ENCODE measurements at places on chromosomes 2 and 18. TPM values are rescaled to one million over a fixed set of nuclear protein-coding genes. Genes with fewer than 3 reads are reported as not detected.

GRCh38 chr2:27376866-27377617 is 3.5 kb downstream of the ZNF513 start:
- no peak for DNase-seq

- no peak for DNase-seq
Measured at GRCh38 chr2:72165792-72166191, 18.1 kb upstream of the CYP26B1 start.

- DNase-seq = no peak
Measured at GRCh38 chr18:51390702-51391101, 193.2 kb upstream of the MEX3C start.

GRCh38 chr18:10560452-10561045 is 34.7 kb downstream of the NAPG start:
- peak; percentile 64 for DNase-seq

DNA sequence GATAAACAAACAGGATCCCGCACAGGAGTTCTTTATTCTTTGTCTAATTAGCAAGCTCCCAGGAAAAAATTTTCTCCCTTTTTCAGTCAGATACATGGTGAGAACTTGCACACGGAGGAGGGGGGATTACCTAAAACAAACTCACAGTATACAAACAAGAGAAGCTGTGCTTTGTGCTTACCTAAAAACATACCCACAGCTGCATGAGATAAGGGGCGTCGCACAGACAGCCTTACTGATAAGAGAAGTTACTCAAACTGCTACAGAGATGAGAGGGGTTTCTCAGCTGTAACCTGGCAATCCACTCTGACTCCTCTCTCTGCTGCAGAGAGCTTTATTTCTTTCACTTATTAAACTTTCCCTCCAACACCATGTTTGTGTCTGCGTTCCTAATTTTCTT is 32.9 kb upstream of the ST3GAL5 start:
- no peak for DNase-seq

GRCh38 chr2:163210430-163210918 is 371.9 kb upstream of the KCNH7 start:
- no peak for DNase-seq

DNA sequence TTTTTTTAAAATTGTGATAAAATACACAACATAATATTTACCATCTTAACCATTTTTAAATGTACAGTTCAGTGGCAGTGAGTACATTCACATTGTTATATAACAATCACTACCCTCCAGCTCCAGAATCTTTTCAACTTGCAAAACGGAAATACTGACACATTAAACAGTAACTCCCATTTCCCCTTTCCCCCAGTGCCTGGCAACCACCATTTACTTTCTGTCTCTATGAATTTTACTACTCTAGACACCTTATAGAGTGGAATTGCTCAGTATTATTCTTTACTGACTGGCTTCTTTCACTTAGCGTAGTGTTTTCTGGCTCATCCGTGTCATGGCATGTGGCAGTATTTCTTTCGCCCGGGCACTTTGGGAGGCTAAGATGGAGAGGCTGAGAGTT is 32.6 kb downstream of the FASTKD2 start:
- no peak for DNase-seq

The MGAT4A gene
- 18.4 TPM for total RNA-seq

Measured in left ventricle myocardium inferior (tissue), 1 donor.